Stimulated activated CD4-positive, alpha-beta T cell treated with anti-CD3 and anti-CD28 coated beads, Interleukin-1b, Interleukin-23, amount 100 ng/mL, for 1 hour (primary cell): ENCODE measurements at places on chromosomes 4 and X.

GRCh38 chrX:9866633-9867032 lies 80.4 kb downstream of the SHROOM2 start:
- DNase-seq: no peak

- no peak for DNase-seq
Measured at GRCh38 chrX:148542481-148543255, 42.3 kb downstream of the AFF2 start.

GRCh38 chr4:43360296-43360695 lies 467.8 kb downstream of the GRXCR1 start:
- DNase-seq: no peak

GRCh38 chr4:152944666-152945320 lies 8.7 kb downstream of the FHDC1 start:
- no peak for DNase-seq

DNA sequence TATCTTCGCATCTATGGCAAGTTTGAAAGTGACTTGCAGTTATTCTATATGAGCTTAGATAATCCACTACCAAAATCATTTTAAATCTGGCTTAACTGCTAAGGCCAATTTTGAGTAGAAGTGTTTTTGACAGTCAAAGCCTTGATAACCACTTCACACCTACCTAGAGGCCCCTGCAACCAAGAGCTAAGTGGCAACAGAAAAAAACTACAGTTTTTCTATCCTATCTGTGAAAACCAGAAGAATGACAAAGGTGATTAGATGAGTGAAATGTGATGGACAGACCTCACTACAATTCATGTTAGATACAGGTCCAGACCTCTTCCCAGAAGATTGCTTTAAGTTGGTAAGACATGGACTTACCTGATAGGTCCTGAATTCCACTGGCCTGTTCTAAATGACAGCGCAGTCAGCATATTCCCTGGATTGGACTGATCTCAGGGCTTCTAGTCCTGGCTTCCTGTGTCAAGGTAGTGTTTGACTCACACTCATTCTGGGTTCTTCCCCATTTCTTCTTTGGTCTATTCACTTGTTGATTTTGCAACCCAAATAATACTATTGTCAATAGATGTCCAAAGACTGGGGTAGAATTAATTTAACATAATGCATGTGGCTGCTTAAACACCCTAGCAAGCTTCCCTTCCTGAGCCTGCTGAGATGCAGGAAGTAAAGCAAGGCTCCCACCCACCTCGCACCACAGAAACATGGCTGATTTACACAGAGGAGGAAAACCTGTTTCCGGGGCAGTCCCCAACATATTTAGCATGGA lies 65.1 kb downstream of the PPP3CA start:
- DNase-seq: no peak

- no peak for DNase-seq
Measured at GRCh38 chrX:11996810-11997209, 141.5 kb upstream of the FRMPD4 start.

- no peak for DNase-seq
Measured at GRCh38 chr4:83569429-83569828, 33.5 kb downstream of the GPAT3 start.

DNA sequence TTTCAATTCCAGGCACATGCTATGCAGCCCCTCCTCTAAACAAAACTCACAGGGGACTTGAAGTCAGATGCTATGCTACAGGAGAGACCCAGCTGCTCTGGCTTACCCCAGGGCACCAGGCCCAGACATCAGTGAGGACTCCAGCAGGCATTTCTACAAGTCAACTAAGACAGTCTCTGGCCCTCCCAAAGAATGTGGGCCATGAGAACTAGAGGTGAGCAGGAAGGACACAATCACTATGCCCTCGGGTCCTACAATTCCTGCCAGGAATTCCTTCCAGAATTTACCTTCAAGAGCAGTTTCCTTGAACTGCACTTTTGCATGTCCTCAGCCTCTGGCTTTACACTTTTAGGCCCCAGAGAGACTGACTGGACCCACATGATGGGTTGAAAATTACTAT lies 17.4 kb downstream of the TMEM192 start:
- no peak for DNase-seq

DNA sequence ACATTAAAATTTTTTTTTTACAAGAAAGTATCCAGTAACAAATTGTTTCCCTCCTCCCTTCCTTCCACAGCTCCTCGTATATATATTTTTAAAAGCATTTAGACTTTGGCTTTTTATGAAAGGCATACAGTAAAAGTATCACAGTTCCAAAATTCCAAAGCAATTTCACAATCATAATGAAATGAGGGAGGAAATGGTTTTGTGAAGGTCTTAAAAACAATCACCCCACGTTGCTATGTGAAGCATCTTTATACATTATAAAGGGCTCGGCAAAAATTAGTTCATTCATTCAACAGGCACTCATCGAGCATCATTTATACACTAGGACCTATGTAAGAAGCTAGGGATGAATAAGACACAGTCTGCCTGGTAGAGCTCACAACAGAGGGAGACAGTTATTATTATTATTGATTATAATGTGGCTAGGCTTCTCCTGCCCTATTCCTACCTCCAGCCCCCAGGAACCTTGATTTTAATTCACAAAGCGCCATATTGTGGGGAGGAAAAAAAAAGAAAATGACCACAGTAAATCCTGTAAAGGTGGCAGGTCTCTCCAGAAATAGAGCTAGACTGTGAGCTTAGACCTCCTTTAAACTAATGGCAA lies 239.9 kb downstream of the MAML3 start:
- DNase-seq: no peak

GRCh38 chr4:157075811-157076577 lies at the start of gene GLRB:
TSS of gene GLRB (plus strand) at chr4:157076150. CDS start at chr4:157078025, 1,875 bp downstream.
- DNase-seq: no peak

DNA sequence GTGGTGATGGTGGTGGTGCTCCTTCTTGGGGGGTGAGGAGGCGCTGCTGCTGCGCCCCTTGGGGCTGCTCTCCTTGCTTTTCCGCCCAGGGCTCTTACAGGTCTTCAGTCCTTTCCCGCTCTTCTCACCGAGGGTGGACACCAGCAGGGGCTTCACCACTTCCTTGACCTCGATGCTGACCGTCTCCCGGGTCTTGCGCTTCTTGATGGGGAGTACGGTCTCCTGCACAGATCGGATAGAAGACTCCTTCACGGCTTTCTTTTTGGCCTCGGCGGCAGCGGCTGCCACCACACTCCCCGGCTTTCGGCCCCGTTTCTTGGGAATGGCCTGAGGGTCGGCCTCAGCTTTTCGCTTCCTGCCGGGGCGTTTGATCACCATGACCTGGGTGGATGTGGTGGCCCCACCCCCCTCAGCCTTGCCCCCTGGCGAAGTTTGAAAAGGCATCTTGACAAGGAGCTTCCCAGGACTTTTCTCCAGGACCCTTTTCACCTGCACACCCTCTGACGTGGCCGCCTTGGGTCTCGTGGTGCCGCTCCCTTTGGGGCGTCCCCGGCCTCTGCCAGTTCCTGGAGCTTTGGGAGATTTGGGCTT lies 11.1 kb upstream of the IRAK1 start:
- DNase-seq: no peak

- no peak for DNase-seq
Measured at GRCh38 chr4:174592985-174593335, 70.7 kb upstream of the HPGD start.

DNA sequence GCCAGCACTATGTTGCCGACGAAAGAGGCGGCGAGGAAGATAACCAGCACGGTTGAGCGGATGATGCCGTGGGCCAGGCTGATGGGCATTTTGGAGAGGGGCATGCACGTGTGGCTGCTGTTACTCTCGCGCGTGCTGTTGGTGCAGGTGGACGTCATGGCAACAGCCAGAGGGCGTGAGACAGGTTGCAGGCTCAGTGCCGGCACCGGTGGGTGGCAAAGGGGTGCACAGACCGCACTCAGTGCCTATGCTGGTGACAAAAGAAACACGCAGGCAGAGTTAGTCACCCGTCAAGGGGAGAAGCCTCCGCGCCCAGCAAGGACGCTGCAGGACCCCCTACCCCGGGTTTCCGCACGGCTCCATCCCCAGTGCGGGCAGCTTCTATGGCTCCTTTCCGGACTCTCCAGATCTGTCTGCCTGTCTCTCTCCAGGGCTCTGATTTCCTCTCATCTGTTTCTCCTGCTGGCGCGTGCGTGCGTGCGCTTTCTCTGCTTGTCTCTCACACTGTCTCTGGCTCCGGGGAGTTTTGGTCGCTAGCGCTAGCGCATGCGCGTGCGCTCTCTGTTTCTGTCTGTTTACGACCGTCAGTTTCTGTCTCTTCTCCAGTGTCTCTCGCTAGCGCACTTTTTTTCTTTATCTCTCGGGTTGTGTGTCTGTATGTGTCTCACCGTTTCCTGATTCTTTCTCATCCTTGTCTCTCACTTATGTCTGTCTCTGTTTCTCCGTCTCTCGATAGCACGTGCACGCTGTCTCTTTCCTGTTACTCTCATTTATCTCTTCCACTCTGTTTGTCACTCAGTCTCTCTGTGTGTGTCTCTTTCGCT lies 2.1 kb downstream of the GPR101 start:
- DNase-seq: no peak

DNA sequence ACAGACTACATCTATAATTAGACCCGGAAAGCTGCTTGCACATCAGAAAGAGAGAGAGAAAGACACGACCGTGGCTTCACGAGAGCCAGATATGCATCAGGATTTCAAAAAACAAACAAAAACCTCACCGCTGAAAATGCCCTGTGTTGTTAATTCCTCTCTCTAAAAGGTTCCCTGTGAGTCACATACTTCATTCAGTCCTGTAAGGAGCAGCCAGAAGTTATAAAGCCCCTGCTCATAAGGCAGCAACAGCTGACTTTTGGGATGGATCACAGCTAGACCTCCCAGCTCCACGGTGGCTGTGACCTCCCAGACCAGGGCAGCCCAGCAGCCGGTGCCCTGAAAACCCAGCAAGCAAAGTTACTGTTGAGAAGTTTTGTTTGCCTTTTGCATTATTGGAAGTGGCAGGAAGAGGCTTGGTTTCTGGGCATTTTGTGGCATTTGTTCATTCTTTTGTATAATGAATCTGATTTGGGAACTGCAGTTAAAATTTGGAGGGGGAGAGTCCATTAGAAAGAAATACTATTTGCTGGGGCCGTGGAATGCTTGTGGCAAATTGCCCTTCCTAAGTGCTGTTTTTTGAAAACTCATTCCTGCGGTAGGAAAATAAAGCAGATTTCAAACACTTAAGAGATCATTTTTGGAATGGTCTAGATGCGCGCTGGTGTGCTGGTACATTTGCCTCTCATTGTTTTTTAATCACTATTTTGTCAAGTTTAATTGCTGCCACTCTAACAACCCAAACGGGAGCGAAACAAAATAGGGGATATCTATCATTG lies 520.4 kb downstream of the BCOR start:
- no peak for DNase-seq

DNA sequence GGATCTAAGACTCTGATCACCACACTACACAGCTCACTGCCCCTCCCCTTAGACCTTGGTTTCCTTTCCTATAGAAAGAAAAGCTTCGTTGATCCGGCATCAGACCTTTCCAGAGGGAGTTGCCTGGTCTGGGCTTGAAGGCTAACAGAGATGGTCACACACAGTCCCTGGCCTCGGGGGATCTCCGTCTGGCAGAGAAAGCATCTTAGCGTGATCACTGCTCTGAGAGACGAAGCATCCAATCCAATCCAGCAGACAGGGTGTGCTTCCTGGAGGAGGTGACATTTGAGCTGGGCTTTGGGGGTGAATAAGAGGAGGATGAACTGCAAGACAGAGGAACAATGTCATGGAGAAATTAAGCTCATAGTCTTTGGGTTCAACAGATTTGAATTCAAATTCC lies 49.5 kb downstream of the HTRA3 start:
- no peak for DNase-seq

DNA sequence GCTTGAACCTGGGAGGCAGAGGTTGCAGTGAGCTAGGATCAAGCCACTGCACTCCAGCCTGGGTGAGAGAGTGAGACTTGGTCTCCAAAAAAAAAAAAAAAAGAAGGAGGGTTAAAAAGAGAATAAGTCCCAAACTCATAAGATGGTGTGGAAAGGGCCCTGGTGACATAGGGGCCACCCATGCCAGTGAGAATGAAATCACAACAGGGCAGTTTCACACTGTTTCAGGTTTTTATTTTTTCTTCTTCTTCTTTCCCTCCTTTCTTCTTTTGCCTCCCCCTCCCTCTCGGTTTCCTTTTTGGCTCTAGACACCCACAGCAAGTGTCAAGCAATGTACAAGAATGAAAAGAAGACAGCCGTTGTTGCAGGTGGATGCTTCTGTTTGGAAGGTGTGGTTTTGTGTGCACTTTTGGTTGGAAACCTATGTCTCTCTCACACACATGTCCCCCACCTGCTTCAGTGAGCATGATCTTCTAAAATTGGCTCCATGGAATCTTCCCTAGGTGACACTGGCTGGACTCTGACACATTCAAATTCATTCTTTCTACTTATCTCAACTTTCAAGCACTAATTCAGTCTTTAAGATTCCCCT lies 14.4 kb upstream of the TLR8 start:
- no peak for DNase-seq

DNA sequence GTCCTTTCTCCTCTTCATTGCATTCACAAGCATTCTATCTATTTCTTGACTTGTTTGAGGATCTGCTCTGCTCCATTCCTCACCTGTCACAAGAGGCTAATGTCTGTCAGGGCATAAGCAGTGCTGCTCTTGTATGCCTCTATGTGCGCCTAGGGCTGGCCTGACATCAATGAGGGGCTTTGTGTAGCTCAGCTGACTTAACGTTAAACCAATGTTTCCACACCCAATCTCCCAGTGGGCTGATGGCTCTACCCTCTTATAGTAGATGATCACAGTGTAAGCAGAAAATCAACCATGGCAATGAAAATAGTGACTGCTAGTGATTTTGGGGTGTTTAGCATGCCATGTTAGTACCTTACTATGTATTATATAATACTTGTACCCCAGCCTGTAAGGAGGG lies 139.0 kb downstream of the UNC5C start:
- no peak for DNase-seq

DNA sequence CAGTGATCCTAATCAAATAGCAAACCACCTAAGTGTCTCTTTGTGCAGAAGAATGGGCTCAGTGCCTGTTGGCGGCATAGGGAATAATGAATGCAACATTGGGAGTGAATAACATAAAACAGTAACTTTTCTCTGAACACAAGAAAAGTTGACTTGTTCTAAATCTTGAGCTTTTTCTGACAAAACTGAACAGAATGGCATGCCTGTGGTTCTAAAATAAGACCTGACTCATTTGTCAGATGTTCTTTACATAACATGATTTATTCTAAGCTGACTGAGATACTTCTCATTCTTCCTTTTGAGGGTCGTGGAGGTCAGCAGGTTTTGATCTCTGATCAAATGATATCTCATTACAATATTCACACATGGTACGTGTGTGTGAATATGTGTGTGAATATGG lies 165.4 kb upstream of the WDR1 start:
- DNase-seq: no peak

- no peak for DNase-seq
Measured at GRCh38 chrX:1493877-1494510, 41.3 kb upstream of the ASMTL start.
